Stomach (tissue), 19 donors: ENCODE measurements at places on chromosomes 7 and 10. TPM values are rescaled to one million over a fixed set of nuclear protein-coding genes. Genes with fewer than 3 reads are reported as not detected.

- H3K27ac ChIP-seq = peak overlapping the region; percentile 14
- H3K36me3 ChIP-seq = no peaks in the 10 kb centered on the region
- H3K27me3 ChIP-seq = no peaks in the 10 kb centered on the region
- DNase-seq = no peak
- no peaks in the 10 kb centered on the region for H3K4me1 ChIP-seq
Measured at GRCh38 chr10:28201410-28202400, 101.2 kb downstream of the MPP7 start.

DNA sequence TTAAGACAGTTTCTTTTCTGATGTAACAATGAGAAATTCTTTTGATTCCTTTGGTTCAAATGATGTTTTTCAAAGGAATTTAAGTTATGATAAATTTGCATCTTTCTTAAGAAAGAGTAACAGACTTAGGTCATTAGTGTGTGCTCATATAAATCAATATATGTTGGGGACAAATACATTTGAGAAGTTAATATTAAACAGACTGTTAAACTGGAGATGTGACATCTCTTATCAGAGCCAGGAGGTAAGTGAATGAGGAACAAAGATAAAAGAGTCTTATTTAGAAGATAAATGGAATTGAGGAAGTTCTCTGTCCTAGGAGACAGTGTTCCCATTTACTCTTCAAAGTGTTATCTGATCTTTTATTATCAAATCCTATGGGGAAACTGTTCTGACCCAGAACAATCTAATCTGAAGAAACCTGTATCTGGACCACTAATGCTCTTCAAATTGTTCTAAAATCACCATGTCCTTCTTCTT is 104.8 kb upstream of the LAMB4 start:
- no peak overlapping the region for H3K27ac ChIP-seq
- H3K27me3 ChIP-seq = no peaks in the 10 kb centered on the region
- H3K36me3 ChIP-seq = no peaks in the 10 kb centered on the region
- no peak overlapping the region for H3K4me3 ChIP-seq

The CTNNA3 gene
- total RNA-seq = 46.1 TPM

DNA sequence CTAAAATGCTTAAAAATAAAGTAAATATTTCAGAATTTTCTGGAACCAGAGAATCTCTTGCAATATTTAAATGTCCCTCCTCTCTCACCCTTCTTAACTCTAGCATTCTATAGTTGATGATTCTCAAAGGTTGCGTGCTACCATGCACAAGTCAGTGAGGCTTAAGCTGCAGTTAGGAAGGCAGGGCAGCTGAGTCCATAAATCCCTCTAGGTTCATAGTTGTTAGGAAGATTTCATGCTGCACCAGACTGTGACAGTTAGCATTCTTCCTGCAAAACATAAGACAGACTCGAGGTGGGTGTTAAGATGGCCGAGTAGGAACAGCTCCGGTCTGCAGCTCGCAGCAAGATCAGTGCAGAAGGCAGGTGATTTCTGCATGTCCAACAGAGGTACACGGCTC is 70.6 kb downstream of the MET start:
- no peak overlapping the region for H3K27ac ChIP-seq
- H3K4me3 ChIP-seq = no peak overlapping the region
- no peaks in the 10 kb centered on the region for H3K27me3 ChIP-seq
- DNase-seq = no peak
- H3K36me3 ChIP-seq = no peaks in the 10 kb centered on the region

The ASZ1 gene
- total RNA-seq = not detected

DNA sequence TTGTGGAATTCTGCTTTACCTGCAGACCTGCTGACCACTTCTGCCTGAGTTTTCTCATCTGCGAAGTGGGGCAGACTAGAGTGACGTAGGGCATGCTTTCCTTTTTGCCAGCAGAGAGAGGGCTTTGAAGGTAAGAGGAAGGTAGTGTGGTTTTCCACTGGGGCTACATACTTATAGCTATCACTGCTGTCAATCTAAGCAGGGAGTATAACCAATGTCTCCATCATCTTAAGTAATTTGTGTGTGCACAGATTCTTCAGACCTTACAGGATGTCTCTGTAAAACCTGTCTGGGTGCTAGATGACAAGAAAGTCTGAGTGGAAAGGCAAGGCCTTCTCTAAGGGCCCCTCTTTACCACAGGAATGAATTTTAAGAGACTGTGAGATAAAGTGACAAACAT is 106.8 kb downstream of the RBM20 start:
- H3K4me1 ChIP-seq = no peaks in the 10 kb centered on the region
- no peak overlapping the region for H3K4me3 ChIP-seq
- H3K36me3 ChIP-seq = no peaks in the 10 kb centered on the region
- no peak for DNase-seq
- H3K27me3 ChIP-seq = no peaks in the 10 kb centered on the region

DNA sequence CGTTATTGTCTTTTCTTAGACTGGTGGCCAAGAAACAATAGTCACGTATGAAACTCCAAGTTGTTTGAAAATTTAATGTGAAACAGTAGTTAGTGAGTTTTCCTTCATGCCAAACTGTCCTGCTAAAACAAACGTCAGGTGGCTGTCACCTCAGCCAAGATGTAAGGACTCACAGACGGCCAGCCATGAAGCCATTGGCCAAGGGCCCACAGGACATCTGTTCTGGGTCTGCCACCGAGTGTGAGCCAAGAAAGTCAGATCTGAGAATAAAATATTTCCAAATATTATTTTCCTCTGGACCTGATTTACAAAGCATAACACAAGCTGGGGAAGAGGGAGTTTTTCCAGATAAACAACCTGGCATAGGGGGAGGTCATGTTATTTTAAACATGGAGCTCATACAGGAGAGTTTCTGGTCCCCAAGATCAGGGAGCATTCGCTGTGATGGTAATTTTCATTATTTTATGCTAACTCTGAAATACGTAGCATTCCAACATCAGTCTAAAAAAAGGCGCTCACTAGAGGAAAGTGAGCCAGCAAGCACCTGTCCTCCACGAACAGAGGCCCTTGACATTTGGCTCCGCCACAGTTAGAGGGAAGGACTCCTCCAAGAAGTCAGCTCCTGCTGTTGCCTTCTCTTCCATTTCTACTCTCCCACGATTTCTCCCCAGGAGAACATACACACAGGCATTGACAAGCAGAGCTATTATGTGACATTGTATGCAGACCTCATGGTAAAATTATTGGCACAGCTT is 38.9 kb upstream of the LANCL2 start:
- no peak overlapping the region for H3K4me3 ChIP-seq
- DNase-seq = no peak
- no peaks in the 10 kb centered on the region for H3K36me3 ChIP-seq
- H3K4me1 ChIP-seq = peaks cover 16% of the 10 kb centered on the region
- H3K27ac ChIP-seq = no peak overlapping the region

DNA sequence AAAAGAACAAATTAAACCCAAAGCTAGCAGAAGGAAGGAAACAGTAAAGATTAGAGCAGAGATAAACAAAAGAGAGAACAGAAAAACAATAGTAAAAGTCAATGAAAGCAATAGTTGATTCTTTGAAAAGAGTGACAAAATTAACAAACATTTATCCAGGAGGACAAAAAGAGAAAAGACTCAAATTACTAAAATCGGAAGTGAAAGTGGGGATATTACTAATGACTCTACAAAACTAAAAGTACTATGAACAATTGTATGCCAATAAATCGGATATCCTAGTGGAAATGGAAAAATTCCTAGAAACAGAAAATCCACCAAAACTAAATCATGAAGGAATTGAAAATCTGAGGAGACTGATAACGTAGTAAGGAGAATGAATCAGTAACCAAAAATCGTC is 96.3 kb downstream of the SNX13 start:
- H3K27me3 ChIP-seq = no peaks in the 10 kb centered on the region
- H3K27ac ChIP-seq = no peak overlapping the region
- H3K36me3 ChIP-seq = peaks cover 40% of the 10 kb centered on the region
- H3K4me3 ChIP-seq = no peak overlapping the region
- no peak for DNase-seq
- H3K4me1 ChIP-seq = no peaks in the 10 kb centered on the region

- peaks cover 9% of the 10 kb centered on the region for H3K27me3 ChIP-seq
- DNase-seq = peak; percentile 85
- peaks cover 35% of the 10 kb centered on the region for H3K36me3 ChIP-seq
- H3K4me1 ChIP-seq = peaks cover 21% of the 10 kb centered on the region
- H3K27ac ChIP-seq = no peak overlapping the region
- H3K4me3 ChIP-seq = peak overlapping the region; percentile 56
Measured at GRCh38 chr10:100518761-100519241, 860 bp downstream of the SEC31B start.

- H3K4me1 ChIP-seq = no peaks in the 10 kb centered on the region
- H3K36me3 ChIP-seq = no peaks in the 10 kb centered on the region
- H3K4me3 ChIP-seq = no peak overlapping the region
- H3K27ac ChIP-seq = no peak overlapping the region
- DNase-seq = no peak
Measured at GRCh38 chr7:79244482-79244881, 209.0 kb downstream of the MAGI2 start.

The MBL2 gene
- not detected for total RNA-seq

GRCh38 chr7:50342616-50343114 is 38.1 kb downstream of the IKZF1 start:
- H3K4me1 ChIP-seq = no peaks in the 10 kb centered on the region
- no peak for DNase-seq
- H3K27ac ChIP-seq = no peak overlapping the region
- no peaks in the 10 kb centered on the region for H3K36me3 ChIP-seq
- no peak overlapping the region for H3K4me3 ChIP-seq
- peaks cover 13% of the 10 kb centered on the region for H3K27me3 ChIP-seq

The PODXL gene
- total RNA-seq = 22.9 TPM

- no peak overlapping the region for H3K27ac ChIP-seq
- no peak overlapping the region for H3K4me3 ChIP-seq
- H3K36me3 ChIP-seq = no peaks in the 10 kb centered on the region
- H3K4me1 ChIP-seq = no peaks in the 10 kb centered on the region
Measured at GRCh38 chr10:30284865-30285594, 64.0 kb downstream of the MTPAP start.

- peaks cover 18% of the 10 kb centered on the region for H3K36me3 ChIP-seq
- no peak for DNase-seq
- H3K27me3 ChIP-seq = no peaks in the 10 kb centered on the region
- no peaks in the 10 kb centered on the region for H3K4me1 ChIP-seq
Measured at GRCh38 chr7:157234271-157234670, 95.5 kb downstream of the UBE3C start.

The SPDYE5 gene
- not detected for total RNA-seq

DNA sequence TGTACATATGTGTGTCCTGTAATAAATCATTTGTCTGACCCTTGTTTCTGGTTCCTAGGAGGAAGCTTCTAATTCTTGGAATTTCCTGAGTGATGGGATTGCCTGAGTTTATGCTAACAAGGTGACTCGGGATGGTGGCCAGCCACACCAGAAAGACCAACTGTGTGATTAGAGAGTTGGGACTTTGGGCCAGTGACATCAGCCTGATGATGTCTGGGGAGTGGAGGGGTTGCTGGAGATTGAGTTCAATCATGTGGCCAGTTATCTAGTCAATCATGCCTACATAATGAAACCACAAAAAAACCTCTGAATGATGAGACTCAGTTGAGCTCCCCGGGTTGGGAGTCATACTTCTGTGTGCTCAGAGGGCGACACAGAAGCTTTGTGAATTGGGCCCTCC is 23.5 kb upstream of the CARD11 start:
- no peak for DNase-seq
- no peak overlapping the region for H3K27ac ChIP-seq
- no peaks in the 10 kb centered on the region for H3K36me3 ChIP-seq
- no peak overlapping the region for H3K4me3 ChIP-seq
- peaks cover 23% of the 10 kb centered on the region for H3K27me3 ChIP-seq
- H3K4me1 ChIP-seq = no peaks in the 10 kb centered on the region

The ADRA2A gene
- 1.7 TPM for total RNA-seq

The NACAD gene
- total RNA-seq = 3.0 TPM

GRCh38 chr10:132836832-132837540 is 51.0 kb upstream of the NKX6-2 start:
- H3K27me3 ChIP-seq = peaks cover 5% of the 10 kb centered on the region
- no peak overlapping the region for H3K27ac ChIP-seq
- H3K4me1 ChIP-seq = peaks cover 15% of the 10 kb centered on the region
- DNase-seq = peak; percentile 50

DNA sequence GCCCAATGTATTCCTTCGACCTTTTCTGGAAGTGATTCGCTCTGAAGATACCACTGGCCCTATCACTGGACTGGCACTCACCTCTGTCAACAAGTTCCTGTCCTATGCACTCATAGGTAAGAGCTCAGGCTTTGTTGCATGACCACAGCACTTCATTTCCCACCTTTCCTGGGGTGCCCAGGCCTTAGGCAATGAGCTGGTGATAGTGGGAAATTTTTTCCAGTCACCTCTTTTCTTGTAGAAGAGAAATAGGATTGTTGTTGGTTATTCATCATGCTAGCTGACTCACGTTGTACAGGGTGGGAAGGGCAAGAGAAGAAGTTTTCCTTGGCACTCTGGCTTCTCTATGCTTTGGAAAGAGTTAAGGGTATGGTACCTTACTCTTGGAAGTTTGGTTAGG is 51.4 kb upstream of the NFKB2 start:
- no peak overlapping the region for H3K4me3 ChIP-seq
- peaks cover 51% of the 10 kb centered on the region for H3K36me3 ChIP-seq
- H3K27ac ChIP-seq = no peak overlapping the region
- peaks cover 15% of the 10 kb centered on the region for H3K4me1 ChIP-seq

DNA sequence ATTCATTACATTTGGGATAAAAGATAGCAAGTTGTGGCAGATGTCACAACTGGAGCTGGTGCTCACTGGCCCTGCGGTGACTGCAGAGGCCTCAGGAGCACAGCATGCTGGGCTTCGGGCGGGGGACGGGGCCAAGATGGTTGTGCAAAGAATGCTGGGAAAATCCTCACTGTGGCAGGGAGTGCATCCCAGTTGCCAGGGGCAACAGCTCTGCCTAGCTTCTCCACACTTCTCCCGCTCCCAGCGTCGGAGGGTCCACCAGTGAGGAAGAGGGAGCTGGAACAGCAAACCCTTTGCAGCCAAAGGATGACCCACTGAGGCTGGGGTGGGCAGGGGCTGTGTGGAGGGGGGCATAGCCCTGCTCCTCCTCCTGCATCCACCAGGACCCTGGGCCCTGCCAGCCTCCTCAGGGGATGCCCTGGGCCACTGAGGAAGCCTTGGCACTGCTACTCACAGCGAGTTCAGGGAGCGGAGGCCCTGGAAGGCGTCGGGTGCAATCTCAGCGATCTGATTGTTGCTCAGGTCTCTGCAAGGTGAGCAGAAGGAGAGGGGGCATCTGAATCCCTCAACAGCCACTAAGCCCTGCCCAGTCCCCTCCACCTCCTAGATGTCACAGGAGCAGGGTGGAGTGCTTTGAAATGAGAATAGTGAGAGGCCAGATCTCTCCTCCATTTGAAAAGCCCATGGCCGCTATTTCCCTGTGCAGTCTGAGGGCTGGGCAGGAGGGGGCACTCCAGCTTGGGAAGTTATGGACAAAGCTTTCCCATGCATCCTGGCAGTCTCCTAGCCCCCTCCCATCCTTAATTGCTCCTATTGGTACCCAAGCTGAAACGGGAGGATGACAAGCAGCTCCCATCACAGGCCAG is 126.5 kb downstream of the SLIT1 start:
- no peaks in the 10 kb centered on the region for H3K36me3 ChIP-seq
- no peak for DNase-seq
- H3K4me3 ChIP-seq = no peak overlapping the region
- H3K4me1 ChIP-seq = peaks cover 3% of the 10 kb centered on the region
- H3K27ac ChIP-seq = no peak overlapping the region

- DNase-seq = no peak
- H3K4me1 ChIP-seq = no peaks in the 10 kb centered on the region
- no peaks in the 10 kb centered on the region for H3K36me3 ChIP-seq
- H3K4me3 ChIP-seq = no peak overlapping the region
- no peak overlapping the region for H3K27ac ChIP-seq
Measured at GRCh38 chr7:15567652-15568051, 5.8 kb upstream of the AGMO start.

The WNT16 gene
- total RNA-seq = not detected
